Tibial nerve (tissue), 4 donors: ENCODE measurements at places on chromosomes 5 and 9.

DNA sequence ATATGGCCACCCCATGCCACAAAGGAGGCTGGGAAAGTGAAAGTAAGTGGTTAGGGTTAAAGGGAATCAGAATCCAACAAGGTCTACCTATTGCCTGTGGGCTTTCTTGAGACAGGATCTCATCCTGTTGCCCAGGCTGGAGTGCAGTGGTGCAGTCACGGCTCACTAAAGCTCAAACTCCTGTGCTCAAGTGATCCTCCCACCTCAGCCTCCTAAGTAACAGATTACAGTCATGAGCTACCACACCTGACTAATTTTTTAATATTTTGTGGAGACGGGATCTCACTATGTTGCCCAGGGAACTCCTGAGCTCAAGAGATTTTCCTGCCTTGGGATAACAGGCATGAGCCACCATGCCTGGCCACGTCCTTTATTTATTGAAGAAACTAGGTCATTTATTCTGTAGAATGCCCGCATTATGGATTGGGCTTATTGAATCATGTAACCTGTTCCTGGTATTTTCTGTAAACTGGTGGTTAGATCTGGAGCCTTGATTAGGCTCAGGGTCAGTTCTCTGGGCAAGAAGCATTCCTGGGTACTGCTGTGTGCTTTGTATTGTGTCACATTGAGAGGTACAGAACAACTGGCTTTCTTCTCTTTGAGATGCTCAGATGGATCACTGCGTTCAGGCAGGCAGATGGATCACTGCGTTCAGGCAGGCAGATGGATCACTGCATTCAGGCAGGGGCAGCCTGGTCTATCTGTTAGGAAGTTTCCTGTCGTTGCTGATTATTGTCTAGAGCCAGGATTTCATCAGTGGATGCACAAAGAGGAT lies 41.6 kb downstream of the ERGIC1 start:
- DNase-seq, result no peak

GRCh38 chr5:112684121-112684520 lies 53.6 kb upstream of the APC start:
- DNase-seq, result no peak

- DNase-seq, result no peak
These were observed 732.9 kb downstream of the MTRR start for GRCh38 chr5:8601831-8602354.

DNA sequence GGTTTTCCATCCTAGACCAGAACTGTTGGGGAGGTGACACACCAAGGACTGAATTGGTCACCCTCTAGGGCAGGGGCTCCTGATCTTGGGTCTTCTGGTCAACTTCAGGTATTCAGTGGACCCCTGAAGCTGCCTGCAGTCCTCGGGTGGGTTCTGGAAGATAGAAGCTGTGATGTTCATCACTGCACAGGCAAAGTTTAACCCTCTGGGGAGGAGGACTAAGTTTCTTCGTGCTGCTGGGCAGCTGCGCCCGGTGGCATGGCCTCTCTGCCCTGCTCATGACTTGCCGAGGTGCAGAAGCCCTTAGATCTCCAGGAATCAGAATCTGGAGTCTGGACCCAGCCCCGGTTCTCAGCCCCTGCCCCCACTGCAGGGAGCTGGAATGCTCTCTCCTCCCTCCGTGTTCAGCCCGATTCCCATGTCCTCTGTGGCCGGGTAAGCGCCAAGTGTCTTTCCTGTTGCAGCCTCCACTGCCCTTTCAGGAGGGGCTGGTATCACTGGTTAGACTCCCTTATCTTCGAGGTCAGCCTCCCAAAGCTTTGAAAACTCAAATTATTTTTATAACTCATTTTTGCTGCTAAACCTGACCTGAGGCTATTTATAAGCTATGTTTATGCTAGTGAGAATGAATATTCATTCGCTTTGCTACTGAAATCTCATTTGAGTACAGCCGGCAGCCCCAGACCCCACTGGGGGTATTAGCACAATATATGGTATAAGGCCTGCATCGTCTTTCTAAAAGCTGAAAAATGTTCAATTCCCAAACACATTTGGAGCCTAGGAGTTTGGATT lies 1.7 kb downstream of the LAMC3 start:
- no peak for DNase-seq

GRCh38 chr5:96220610-96221390 lies 212.2 kb downstream of the PCSK1 start:
- DNase-seq, result no peak

DNA sequence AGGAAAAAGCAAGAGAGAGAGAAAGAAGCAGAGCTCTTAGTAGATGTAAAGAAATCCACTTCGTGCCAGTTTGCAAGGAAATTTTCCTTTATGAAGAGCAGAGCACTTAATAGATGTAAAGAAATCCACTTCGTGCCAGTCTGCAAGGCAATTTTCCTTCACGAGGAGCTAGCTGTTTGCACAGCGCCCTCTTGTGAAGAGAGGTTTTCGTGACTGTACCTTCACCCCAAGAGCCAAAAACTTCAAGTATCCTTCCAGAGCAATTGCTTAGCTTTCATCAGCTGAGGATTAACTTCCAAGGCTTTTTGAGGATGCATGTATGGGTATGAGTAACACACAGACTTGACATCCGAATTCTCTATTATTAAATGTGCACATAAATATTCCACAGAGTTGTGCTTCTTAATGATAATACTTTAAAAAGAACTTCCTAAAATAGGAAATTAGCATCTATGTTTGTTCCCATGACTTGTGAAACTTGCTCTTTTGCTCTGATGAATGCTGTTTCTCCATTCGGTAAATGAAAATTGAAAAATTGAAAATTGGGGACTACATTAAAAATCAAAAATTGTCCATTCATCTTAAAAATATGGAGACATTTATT lies 525.6 kb downstream of the PDE4D start:
- peak; percentile 35 for DNase-seq

DNA sequence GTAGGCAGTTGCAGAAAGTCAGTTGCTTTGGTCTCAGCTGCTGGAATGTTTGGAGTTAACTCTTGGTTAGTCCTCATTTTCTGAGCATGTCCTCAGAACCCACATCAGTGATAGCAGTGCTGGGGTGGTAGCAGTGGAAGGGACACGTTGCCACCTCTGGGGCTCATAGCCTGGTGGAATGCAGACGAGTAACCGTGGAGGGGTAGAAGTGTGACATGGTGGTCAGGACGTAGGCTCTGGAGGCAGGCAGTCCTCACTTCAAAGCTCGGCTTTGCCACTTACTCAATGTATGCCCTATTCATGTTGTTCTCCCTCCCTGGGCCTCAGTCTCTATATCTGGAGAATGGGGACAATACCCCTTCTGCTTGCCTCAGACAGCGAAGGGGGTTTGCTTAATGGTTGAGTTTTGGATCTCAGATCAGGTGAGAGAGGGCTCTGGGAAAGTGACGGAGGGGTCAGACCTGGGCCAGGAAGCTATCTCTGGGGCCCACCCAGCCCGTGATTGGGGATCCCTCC lies 62.8 kb downstream of the RGS3 start:
- DNase-seq, result no peak
